ENCODE measurements at places on chromosomes 1 and 21.

- no peak for DNase-seq
Observed at GRCh38 chr21:31142600-31142999, 104.3 kb upstream of the KRTAP19-8 start.

DNA sequence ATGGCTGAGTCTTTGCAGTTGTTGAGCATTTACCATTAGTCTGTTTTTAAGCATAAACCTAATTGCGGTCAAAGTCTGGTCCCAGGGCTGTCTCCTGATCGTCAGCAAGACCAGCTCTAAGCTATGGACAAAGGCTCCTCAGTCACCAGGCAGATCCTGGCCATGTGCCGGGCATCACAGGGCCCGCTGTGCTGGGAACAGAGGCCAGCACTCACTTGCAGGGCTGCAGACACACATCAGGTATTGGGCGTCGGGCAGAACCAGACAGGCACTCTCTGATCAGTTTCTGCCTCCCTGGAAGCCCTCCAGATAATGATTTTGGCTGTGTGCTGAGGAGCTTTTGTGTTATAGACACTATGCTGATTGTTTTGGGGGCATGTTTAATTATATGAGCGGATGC lies 26.6 kb downstream of the TMEM51 start:
- no peak for DNase-seq

- no peak for DNase-seq
Observed at GRCh38 chr1:152747831-152748230, 10.0 kb upstream of the KPRP start.

- no peak for DNase-seq
Observed at GRCh38 chr1:175539986-175540385, 203.4 kb downstream of the TNR start.

DNA sequence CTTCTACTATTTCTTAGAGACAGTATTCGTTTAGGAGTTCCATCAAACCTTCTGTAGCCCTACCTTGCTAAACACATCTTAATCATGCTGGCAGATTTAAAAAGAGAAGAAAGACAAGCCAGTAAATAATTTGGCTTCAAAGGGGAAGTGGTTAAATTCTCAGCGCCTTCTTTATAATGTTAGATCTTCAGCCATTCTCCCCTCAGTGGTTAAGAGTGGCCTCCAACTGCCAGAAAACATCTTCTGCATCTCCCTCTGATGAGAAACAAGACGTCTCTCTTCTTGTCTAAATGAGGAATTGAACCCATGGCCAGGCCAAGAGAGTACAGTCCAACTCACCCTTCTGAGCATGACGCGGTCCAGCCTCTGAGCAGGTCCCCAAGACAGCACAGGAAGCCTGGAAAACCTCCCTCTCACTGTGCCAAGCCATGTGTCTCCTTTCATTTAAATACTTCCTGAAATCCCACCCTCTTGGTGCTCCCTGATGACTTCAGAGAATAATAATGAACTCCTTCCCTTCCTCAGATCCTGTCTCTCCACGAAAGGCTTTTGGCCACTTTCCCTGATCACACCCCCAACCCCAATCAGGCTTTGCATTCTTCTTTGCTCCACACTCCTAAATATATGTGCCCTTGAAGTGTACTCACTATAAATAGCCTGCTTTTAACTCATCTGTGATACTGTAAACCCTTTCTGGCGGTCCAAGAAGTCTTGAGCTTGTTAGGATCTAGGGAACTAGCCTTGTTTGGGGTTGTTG lies 16.4 kb upstream of the LRRC52 start:
- no peak for DNase-seq

- no peak for DNase-seq
Observed at GRCh38 chr21:15001857-15002606, 62.8 kb downstream of the NRIP1 start.

GRCh38 chr1:204623894-204624361 lies 61.6 kb downstream of the LRRN2 start:
- no peak for DNase-seq

DNA sequence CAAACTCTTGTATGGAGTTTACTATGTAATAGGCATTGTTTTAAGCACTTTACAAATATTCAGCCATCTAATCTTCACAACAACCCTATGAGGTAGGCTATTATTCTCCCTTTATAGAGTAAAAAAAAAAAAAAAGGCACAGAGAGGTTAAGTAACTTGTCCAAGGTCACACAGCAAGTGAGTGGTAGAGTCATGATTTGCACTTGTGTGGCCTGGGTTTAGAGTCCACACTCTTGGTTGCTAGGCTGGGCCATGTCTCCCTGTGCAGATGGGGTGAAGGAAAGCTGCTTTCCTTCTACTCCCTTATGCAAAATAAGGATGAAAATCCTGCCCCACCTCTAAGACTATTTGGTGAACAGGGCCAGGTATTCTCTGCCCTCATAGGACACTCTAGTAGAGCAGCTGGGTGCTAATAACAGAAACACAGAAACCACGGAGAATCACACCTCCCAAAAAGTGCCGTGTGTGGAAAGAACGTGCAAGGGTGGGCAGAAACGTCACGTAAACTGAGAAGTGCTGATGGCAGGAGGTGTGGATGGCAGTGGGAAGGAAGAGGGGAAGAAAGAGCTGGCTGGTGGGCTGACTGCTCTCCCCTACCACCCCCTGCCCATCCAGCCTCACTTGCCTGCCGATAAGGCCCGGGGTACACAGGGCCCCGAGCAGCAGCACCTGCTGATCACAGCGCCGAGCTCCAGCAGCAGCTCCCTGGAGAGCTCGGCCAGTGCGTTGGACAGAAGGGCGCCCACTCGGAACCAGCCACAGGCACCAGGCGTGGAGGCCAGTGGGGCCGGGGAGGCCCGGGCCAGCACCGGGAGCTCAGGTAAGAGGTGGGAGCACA lies 28.3 kb upstream of the VPS13D start:
- peak; percentile 32 for DNase-seq

DNA sequence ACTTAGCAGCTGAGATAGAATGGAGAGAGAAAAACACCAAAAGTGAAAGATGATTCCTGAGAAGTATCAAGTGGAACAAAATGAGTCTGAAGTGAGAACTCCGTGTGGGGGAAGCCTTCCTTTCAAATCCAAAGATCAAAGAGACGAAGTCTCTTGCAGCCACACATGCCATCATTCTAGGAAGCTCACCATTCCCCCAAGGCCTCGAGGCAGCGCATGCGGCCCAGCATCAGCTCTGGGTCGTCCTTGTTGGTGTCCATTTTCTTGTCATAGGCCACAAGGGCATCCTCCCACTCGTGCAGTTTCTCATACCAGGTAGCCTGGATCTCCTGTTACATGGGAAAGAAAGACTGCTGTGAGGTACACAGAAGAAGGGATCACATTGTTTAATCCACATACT lies 32.2 kb upstream of the ANGPTL7 start:
- DNase-seq = peak; percentile 39

DNA sequence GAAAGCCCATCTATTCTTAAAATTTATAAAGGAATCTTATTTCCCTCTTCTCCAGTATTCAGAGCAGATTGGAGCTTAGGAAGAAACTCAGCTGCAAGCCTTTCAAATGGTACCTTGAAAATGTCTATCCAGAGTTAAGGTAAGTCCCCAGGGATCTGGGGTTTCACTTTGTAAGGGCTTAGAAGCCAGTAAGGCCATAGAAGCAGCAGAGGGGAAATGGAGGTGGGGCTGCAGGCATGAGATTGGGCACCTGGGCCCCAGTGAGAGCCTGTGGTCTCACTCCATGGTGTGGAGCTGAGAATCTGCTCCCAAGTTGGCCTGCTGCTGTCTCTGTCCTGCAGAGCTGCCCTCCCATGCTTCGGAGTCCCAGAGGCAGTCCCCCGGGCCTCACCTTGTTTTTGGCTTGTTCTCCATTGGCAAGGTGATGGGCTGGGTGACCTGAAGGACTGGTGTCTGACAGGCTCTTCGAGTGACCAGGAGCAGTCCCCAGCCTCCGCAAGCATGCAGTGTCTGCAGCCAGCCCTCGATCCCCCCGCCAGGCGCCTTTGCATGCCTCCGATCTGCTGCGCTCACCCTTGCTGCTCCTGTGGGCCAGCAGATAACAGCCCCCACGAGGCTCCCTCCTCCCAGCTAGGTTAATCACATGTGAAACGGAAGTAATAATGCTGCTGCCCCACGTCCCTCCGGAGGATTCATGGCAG lies 163.1 kb downstream of the PGBD5 start:
- DNase-seq = no peak

DNA sequence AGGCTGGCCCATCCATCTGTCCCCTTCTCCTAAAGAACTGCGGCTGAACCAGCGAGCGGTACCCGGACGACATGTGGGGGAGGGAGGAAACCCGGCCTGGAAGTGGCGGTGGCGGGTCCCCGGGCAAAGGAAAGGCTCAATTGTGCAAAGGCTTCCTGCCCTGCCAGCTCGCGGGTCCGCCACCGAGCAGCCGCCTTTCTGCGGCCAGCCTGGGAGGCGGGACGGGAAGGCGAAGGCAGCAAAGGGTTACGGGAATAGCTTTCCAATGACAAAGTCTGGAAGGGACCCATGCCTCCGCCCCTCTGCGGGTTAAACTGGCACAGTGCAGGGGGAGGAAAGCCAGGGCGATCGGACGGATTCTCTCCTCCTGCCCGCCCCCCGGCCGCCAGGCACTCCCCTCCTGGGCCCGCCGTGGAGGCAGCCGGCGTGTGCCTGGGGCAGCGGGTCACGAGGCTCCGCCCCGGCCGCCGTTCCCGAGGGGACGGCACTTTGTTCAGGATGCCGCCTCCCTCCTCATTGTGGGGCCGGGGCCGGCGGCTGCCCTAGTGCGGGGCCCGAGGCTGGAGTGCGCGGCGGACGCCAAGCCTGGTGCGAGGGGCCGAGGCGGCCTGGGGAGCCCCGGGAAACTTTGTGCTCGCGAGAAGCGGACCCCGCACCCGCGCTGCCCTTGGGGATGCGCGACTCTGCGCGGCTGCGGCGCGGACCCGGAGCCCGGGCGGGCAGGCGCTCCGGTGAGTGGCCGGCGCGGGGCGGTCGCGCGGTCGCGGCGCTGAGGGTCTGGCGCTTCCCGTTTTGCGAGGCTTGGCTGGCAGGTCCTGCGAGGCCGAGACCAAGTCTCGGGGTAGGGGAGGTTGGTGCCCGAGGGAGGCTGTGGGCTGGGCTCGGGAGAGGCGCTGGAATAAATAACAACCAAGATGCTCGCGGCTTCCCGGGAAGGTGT lies at the start of gene NAV1:
NAV1 (plus strand) TSS at position 516 of the 940 bp plus-strand sequence. CDS start 83,758 bp downstream, outside the sequence.
- no peak for DNase-seq

DNA sequence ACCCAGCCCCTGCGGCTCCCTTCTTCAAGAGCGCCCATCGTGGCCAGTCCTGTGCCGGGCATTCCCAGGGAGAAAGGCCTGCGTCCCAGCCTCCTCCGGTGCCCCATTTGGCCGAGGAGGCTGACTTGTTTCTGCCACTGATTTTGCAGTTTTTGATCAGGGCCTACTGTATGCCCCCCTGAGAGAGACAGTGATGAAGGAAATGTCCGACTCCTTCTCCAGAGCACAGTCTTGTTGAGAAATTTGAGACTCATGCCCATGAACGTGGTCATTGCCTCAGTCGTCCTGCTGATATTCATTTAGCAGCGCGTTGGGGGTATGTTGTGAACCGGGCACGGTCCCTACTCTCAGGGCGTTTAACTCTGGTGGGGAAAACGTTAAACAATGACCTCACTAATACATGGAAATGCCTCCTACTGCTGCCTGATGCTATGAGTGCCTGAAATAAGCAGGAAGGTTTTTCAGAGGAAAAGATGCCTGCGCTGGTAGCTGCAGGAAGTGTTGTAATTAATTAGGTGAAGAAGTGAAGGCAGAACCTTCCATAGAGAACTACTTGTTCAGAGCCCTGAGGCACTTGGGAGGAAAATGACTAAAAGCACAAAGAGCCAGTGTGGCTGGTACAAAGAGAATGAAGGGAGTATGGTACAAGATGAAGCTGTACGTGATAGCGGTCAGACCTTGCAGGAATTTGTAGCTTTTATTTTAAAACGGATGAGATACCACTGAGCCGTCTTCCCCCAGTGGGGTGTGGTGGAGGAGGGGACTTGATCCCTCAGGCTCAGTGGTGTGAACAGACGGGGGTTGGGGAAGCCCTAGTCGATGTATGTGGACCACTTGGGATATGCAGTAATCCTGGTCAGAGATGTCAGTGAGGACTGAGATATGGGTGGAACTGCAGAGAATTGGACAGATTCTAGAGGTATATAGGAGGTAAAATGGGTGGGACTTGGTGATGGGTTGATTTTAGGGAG lies 730 bp downstream of the ZCCHC17 start:
- DNase-seq = peak; percentile 4

GRCh38 chr21:41677671-41678015 lies 89.2 kb downstream of the RIPK4 start:
- no peak for DNase-seq

- no peak for DNase-seq
Observed at GRCh38 chr1:30444850-30445249, 278.5 kb downstream of the MATN1 start.

DNA sequence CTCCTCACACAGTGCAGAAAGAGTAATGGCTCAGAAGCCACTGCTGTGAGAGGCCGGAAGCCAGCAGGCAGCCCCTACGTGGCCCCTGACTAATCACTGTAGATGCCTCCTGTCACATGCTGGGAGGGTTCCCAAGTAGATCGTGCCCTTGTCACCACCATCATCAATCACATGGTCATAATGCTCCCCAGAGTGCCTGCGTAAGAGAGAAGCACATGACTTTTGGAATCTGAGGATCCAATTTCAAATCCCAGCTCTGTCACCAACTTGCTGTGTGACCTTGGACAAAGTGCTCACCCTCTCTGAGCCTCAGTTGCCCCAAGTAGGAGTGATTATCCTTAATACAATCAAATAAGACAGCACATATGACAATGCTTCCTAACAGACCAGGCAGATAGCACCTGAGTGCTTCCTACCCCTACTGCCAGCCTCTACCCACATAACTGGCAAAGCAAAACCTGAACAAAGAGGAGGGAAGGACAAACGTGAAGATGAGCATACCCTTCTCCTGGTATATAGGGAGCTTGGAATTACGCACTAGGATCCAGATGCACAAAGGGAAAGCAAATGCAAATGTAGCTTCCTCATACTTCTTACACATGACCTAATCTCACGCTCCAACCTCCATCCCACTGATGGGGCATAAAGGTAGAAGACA lies 65.7 kb downstream of the SDC3 start:
- no peak for DNase-seq

DNA sequence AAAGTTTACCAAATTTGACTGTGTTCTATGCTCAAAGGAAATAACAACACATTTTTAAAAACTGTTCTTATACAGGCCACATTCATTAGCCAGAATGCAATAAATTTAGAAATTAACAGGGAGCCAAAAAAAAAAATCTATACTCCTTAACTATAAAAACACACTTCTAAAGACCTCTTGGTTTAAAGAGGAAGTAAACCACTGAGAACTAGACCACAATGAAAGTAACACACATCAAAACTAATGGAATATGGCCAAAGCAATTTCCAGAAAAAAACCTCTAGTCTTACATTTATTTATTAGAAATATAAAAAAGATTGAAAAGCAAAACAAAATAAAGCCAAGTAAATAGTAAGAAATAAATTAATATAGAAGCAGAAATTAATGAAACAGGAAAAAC lies 48.9 kb upstream of the GADD45A start:
- no peak for DNase-seq

DNA sequence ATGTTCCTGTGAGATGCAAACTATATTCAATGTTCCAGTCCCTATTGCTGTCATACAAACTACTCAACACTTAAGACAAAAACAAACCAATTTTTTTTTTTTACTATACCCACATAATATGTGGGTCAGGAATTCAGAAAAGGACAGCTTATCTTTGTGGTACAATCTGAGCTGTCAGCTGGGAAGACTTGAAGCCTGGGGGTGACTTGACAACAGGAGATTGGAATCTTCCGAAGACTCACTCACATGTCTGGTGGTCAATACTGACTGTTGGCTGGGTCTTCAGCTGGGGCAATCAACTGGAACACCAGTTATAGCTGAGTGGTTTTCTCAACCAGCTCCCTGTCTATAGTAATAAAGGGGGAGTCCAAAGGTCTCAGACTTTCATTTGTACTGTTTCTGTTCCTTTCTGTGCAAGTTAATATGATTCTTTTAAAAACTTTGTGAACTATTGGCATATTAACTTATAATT lies 81.7 kb upstream of the ATP1B1 start:
- DNase-seq = no peak
